Lower leg skin (tissue), 4 donors: ENCODE measurements at places on chromosomes 5 and 9.
A peak's percentile ranks its signal among the peaks of the same experiment; 100 is the strongest.

DNA sequence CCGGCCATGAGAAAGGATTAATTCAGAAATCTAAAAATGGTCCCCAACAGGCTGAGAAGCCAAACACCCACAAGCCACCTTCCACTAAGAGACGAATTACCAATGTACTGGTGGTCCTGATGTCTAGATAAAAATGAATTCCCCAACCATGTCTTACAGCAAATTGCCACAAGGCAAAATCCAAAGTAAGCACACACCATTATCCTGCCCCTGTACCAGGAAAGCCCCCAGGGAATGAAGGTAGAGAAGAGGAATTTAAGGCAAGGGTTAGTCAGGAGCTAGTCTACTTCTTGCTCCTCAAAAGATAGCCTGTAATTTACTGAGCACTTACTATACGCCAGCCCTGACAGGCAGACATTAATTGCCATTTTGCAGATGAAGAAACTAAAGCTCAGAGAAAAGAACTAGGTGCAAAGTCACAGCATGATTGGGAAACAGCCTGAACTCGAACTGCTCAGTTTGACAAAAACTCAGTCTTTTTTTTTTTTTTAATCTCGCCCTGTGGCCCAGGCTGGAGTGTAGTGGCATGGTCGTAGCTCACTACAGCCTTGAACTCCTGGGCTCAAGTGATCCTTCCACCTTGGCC, 64.3 kb downstream of the RAPGEF1 start:
- no peak for DNase-seq

DNA sequence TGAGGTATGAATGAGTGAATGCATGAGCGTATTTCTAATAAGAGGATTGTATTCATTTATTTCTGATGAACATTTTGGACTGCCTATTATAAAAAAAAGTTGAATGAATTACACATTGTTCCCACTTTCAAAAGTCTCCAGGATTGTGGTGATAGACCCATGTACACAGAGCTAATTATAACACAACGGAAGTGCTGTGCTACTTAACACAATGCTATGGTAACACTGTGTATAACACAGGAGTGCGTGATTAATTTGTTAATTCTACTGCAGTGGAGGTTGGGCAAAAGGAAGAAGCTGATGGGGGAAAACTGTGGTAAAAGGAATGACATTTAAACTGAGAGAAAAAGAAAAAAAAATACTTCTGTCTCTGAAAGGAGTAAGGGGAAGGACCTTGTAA, 147.8 kb upstream of the MEF2C start:
- DNase-seq: no peak

GRCh38 chr9:120708526-120709224, 5.6 kb downstream of the MEGF9 start:
- no peak for DNase-seq

DNA sequence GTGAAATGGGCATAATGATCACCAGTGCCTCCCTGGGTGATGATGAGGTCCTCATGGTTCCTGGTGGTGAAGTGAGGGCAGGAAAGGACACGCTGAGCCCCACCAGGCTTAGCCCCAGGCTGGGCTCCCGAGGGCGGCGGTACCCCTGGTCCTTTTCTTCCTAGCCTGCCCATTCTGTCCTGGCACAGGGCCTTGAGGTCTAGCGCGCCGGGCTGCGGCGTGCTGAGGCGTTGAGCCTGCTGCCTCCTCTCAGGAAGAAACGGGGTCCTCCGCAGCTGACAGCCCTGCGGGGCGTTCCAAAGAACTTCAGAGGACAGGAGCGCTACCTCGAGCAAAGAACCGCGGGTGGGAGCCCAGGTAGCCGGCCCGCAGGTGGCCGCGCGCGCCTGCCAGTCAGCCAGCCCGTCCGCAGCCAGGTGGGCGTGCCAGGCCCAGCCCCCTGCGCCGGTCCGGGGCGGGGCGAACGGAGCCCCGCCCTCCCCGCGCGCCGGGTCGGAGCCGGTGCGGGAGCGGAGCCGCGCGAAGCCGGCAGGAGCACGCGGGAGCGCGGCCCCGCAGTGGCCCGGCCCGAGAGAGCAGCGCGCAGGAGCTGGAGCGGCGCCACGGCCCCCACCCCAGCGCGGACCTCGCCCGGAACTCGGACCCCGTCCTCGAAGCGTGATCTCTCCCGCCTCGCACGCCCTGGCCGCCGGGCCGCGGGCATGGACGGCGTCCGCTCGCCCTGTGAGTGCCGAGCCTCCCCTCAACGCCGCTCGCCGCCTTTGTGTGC, at the start of gene WNK2:
WNK2 (plus strand) TSS at position 477 of the 769 bp plus-strand sequence. CDS start 791 bp downstream, outside the sequence.
- DNase-seq: no peak

GRCh38 chr5:135215617-135216470, 181.8 kb upstream of the PITX1 start:
- no peak for DNase-seq

DNA sequence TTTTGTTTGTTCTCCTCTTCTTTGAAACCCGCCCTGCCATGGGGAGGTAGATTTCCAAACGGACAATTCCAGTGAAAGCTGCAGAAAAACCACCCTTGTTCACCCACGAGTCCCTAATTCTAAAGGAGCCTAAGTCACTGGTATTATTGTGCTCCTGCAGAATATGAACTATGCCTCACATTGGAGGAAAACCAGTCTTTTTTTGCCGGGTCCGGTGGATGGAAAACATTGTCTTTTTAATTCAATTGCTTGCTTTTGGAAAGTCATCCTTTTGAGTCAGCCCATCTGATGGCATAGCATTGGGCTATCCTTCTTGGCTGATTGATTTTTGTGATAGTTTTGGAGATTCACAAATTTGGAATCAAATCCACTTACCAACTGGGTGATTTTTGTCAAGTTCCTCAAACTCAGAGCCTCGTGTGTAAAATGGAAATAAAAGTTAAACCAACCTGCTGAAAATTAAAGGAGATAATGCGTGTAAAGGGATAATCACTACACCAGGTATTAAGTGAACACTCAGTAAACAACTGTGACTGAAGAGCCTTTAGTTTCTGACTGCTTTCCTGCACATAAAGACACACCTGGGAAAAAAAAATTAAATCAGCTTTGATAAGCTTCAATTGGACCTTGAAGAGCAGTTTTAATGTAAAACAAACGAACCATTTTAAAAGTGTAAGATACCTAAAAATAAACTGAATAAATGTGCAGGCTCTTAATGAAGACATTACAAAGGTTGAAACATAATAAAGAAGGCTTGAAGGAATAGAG, 780 bp upstream of the CCNJL start:
- no peak for DNase-seq

DNA sequence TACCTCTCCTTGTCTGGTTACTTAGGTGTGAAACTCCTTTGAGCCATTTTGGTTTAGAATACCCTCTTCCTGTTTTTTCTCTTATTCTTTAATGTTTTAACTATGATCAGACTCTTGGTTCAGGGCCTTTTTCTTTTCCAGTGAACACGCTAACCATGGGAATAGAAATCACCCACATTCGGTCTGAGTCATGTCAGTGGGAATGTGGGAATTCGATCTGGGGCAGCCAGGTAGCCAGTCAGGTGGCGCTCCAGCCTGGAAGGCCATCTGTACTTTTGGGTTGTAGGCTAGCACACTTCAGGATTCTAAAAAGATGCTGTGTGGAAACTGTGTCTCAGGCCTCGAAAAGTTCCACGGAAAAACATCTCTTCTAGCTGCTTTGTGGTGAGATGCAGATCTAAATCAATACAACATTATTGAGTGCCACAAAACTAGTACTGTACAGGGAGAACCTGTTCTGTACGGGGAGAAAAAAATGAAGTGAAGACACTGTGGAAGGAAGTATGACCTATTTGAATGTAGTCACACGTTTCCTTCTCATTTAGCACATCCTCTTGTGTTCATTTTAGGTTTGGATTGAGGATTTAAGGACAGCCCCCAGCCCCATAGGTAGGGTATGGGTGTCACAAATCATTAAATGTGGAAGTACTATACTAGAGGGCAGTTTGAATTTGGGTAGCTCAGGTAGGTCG, 36.4 kb downstream of the SNX30 start:
- DNase-seq: no peak

GRCh38 chr5:54175-54730, 37.7 kb upstream of the PLEKHG4B start:
- no peak for DNase-seq

- DNase-seq: peak; percentile 87
Observed at GRCh38 chr9:79572032-79572607, 355 bp downstream of the TLE4 start.

DNA sequence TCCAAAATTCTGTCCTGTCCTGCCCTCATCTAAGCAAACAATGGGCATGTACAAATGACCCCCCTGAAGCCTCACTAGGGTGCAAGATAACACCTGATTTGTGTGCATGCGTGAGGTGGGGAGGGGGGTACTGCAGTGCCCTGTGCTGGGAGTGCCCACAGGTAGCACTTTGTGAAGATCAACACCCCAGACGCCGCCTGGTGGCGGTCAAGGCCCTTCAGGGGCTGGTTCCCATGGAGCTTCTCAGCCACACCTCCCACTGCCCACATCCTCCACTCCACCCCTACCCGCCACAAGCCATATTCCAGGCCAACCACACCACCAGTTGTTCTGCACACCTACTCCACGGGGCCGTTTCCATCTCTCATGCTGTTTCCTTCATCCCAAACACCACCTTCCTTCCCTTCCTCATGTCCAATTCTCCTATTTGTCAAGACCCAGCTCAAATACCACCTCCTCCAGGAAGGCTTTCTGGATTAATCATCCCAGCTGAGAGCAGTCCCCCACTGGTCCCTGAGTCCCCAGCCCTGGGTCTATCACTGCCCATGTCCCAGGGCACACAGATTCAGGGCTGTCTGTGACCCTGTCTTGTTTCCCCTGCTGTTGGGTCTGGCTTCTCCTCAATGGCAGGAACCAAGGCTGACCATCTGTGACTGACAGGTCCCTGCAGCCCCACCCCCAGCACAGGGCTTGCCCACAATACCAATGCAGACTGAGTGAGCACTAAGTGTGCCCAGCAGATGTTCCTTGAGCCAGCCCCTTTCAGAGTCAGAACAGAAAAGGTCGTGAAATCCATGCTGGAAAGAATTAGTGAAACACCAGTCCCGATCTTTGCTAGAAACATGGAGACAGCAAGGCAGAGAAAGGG, 178.4 kb downstream of the PAX5 start:
- DNase-seq: no peak

DNA sequence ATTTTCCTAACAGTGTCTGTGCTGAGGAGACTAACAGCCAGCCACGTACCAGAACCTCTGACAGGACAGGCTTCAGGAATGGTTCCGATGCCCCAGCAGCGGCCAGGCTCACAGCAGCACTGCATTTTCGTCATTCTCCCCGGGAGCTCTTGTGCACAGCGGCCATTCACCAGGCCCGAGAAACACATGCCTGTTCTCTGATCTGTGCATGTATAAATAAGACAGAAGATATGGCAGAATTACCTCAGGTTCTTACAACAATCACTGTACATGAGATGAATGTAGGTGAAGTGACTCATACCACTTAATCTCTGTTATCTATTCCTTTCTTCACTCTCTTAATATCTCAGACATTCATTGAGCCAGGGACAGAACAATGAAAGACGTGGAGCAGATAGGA, 143.0 kb downstream of the FBN2 start:
- DNase-seq: no peak

DNA sequence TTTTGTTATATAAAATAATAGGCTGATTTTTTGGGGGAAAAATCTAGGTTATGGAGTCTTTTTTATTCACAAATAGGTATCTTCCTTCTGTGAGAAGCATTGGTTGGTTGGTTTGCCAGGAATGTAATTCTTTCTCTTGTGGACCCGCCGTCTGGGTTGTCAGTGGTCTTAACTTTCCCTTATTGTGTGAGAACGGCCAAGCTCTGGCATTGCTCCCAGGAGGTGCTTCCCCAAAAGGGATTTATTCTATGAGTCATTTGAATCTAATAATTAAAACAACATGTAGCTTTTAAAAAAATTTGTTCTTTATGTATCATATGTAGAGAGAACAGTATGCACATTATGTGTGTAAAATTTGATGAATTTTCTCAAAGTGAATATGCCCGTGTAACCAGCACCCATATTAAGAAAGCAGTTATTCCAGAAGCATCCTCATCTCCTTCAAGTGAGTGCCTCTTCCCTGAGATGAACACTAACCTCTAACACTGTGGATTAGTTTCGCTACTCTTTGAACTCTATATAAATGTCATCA, 114.4 kb downstream of the MAST4 start:
- no peak for DNase-seq

DNA sequence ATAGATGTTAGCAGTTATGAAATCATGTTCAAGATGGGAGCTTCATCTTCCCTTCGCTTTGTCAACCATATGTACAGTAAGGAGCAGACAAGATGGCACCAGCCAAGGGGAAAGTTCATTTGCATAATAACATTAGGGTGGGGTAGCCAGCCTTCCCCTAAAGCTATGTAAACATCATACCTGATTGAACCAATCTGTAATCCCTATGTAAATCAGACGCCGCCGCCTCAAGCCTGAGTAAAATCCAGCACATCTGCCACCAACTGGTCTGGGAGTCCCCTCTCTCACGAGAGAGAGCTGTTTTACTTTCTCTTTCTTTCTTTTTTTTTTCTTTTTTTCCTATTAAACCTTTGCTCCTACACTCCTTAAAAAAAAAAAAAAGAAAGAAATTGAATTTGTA, 30.8 kb upstream of the REEP2 start:
- DNase-seq: no peak

GRCh38 chr9:138015021-138015829, 137.6 kb downstream of the CACNA1B start:
- no peak for DNase-seq

DNA sequence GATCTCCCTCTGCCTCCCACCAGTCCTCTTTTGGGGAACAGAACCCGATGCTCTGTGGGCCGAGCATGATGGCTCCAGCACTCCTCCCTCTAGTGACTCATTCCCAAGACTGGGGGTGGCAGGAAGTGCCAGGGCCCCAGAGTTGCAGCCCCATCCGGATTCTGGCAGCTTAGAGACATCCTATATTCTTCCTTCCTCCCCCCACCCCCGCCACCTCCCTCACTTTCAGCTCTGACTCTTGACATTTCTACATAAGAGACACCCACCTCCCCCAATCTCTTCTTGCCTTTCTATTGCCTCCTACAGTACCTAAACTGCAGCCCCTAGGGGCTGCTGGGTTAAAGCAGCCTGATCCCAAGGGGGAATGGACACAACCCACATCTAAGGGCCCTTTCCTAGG, 47.1 kb upstream of the MATR3 start:
- no peak for DNase-seq

GRCh38 chr9:13364271-13365000, 84.9 kb upstream of the MPDZ start:
- DNase-seq: no peak

GRCh38 chr9:134178394-134178767, 14.0 kb upstream of the RNU6ATAC start:
- DNase-seq: no peak

- DNase-seq: no peak
Observed at GRCh38 chr5:32390819-32391591, 53.5 kb downstream of the ZFR start.

DNA sequence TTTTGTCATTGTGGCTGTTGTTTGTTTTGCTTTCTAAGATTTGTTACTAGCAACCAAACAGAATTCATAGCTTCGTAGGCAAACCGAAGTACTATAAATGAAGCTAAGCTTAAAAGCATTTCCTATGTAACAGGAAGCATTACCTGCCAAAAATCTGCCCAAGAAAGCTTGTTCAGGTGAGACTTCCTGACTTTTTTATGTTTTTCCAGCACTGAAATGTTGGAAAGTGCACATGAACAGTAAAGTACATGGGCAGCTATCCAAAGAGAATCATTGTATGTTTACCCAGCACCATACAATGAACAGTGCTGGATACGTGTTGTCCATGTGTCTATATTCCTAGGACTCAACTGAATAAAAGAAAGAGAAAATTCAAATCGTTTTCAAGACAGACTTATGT, 247.1 kb downstream of the NFIB start:
- no peak for DNase-seq

GRCh38 chr9:125908136-125908535, 161.0 kb downstream of the PBX3 start:
- no peak for DNase-seq
